ENCODE measurements at places on chromosomes 5 and 9. TPM values are rescaled to one million over a fixed set of nuclear protein-coding genes. Genes with fewer than 3 reads are reported as not detected.

DNA sequence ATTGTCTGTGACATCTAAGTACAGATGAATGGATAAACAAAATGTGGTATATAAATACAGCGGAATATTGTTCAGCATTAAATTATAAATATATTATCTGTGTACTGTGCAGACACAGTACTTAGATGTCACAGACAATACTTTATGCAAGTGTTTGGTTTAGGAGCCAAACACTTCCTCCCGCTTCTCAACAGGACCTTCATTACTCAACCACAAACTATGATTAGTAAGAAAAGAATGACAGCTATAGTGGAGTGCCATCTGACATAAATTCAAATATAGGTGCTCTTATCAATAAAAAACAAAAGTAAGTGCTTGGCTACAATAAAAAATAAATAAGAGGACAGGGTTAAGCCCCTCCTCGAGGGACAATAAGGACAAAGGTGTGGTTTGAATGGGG, 38.9 kb upstream of the STX17 start:
- no peaks in the 10 kb centered on the region for H3K4me1 ChIP-seq
- H3K4me3 ChIP-seq = no peak overlapping the region
- no peak overlapping the region for H3K27ac ChIP-seq
- H3K36me3 ChIP-seq = no peaks in the 10 kb centered on the region

- no peaks in the 10 kb centered on the region for H3K27me3 ChIP-seq
- H3K36me3 ChIP-seq = no peaks in the 10 kb centered on the region
- H3K4me1 ChIP-seq = no peaks in the 10 kb centered on the region
- H3K4me3 ChIP-seq = no peak overlapping the region
- H3K27ac ChIP-seq = no peak overlapping the region
Observed at GRCh38 chr5:144131261-144131660, 39.2 kb downstream of the YIPF5 start.

DNA sequence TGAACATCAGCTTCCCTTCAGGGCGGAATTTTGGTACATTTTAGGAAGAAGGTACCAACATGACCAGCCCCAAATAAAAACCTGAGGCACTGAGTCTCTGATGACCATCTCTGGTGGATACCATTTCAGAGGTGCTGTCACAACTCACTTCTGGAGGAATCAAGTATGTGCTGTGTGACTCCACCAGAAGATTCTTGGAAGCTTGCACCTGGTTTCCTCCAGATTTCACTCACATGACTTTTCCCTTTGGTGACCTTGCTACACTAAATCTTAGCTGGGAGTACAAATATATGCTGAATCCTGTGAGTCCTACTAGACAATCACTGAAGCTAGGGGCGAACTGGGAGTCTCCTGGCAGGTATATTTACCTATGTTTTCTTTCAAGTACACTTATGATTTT, 28.5 kb downstream of the ECPAS start:
- no peak overlapping the region for H3K27ac ChIP-seq
- no peak for DNase-seq
- no peaks in the 10 kb centered on the region for H3K36me3 ChIP-seq
- peaks cover 54% of the 10 kb centered on the region for H3K4me1 ChIP-seq
- no peak overlapping the region for H3K4me3 ChIP-seq

The SPACA9 gene
- total RNA-seq = 10.7 TPM

DNA sequence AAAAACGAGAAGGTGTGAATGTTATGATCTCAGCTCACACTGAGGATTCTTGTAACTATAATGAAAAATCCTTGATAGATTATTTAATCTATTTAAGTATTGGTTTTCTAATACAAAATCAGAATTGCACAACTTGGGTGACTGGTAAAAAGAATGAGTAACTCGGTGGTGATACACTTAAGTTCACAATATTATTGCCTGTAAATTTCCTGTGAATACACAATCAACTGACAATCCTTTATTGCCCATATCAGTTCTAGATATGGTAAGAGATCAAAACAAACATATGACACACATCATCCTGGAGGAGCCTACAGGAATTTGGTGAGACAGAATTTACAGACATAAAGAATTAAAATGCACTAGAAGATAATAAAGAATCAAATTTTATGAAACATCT, 14.1 kb upstream of the LURAP1L start:
- H3K27me3 ChIP-seq = no peaks in the 10 kb centered on the region
- H3K4me3 ChIP-seq = no peak overlapping the region
- no peak for DNase-seq
- no peak overlapping the region for H3K27ac ChIP-seq

DNA sequence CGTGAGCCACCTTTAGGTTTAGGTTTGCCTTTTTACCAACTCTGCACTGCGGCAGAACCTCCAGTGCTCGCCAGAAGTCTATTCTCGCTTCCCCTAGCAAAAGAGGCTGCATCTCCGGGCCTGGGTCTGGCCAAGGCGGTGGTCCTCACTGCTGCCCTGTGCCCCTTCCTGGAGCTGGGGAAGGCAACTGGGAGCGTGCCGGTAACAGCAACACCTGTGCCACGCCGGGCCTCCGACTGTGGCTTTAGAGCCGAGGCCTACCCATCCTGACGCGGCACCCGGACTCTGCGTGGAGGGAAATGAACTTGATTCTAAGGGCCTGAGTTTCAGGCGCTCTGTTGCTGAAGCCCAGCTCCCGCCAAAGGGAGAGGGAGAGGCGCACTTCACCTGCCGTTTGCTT, 82.4 kb upstream of the SPATA31C2 start:
- no peak overlapping the region for H3K4me3 ChIP-seq
- H3K27ac ChIP-seq = no peak overlapping the region
- no peaks in the 10 kb centered on the region for H3K27me3 ChIP-seq
- H3K4me1 ChIP-seq = no peaks in the 10 kb centered on the region
- DNase-seq = no peak

The SV2C gene
- total RNA-seq = 0.68 TPM

GRCh38 chr9:97548819-97549540, 47.5 kb downstream of the TMOD1 start:
- H3K27ac ChIP-seq = no peak overlapping the region
- no peak for DNase-seq
- peaks cover 12% of the 10 kb centered on the region for H3K4me1 ChIP-seq
- peaks cover 25% of the 10 kb centered on the region for H3K36me3 ChIP-seq
- no peaks in the 10 kb centered on the region for H3K27me3 ChIP-seq

GRCh38 chr9:4050916-4051315, 249.0 kb downstream of the GLIS3 start:
- DNase-seq = no peak
- H3K4me3 ChIP-seq = no peak overlapping the region
- H3K36me3 ChIP-seq = no peaks in the 10 kb centered on the region
- H3K4me1 ChIP-seq = no peaks in the 10 kb centered on the region
- H3K27ac ChIP-seq = no peak overlapping the region

DNA sequence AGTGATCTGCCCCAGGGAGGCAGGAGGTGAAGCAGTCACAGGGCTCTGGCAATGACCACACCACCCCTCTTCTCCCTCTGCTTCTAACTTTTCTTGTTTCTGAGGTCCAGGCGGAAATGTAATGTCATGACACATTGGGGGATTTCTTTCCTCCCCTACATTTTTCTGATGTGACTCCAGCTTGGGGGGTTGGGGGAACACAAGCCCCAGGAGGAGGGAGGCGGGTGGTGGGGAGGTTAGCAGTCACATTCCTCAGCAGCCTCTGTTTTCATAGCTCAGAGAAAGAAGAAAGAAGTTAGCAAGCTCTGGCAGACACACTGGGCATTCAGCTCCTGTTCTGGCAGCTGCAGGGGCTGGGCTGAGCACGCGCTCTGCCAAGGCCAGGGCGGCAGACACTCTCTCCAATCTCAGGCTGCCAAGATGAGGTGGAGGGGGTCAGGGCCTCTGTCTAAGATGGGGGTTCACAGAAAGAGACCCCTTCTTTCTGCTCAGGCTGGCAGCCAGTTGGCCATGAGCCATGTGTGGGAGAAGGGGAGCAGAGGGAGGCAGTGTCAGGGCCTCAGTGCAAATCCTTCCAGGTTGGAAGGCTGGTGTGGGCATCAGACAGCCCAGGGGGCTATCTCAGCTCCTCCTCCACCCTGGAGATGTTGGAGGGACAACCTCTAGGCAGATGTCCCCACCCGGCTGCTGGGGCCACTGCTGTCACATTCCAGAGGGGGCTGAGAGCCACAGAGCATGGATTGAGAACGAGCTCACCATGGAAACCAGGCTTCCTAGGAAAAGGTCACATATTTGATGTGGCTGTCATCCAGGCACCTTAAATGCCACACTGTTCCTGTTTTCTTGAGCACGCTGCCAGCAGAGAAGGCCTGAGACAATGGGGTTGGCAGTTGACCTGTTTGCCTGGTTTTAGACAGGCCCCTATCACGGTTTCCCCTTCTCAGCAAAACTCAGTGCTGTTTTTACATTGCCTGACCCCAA, 20.1 kb upstream of the PFDN1 start:
- no peaks in the 10 kb centered on the region for H3K36me3 ChIP-seq
- no peaks in the 10 kb centered on the region for H3K27me3 ChIP-seq
- peak; percentile 76 for DNase-seq
- peaks cover 30% of the 10 kb centered on the region for H3K4me1 ChIP-seq

- no peak for DNase-seq
- H3K27ac ChIP-seq = no peak overlapping the region
- no peaks in the 10 kb centered on the region for H3K36me3 ChIP-seq
Observed at GRCh38 chr9:70034271-70034711, 9.4 kb upstream of the MAMDC2 start.

DNA sequence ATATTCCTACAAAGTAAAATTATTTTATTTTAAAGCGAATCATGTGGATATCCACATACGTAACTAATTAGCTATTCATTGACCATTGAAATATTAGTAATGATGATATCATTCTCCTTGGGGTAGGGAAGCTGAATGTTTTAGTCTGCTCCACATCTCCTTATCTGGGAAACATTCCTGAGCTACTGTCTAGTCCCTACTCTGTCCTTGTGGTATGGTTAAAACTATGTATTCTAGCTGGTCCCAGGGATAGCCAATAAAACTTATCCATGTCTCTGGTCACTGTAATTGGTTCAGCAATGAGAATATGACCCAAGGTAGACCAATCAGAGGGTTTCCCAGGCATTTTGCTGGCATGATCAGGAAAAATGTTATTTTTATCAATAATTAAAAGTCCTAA, 76.0 kb upstream of the DAP start:
- H3K4me1 ChIP-seq = no peaks in the 10 kb centered on the region
- no peak overlapping the region for H3K4me3 ChIP-seq
- no peak overlapping the region for H3K27ac ChIP-seq
- H3K27me3 ChIP-seq = no peaks in the 10 kb centered on the region

The TSSK1B gene
- not detected for total RNA-seq

DNA sequence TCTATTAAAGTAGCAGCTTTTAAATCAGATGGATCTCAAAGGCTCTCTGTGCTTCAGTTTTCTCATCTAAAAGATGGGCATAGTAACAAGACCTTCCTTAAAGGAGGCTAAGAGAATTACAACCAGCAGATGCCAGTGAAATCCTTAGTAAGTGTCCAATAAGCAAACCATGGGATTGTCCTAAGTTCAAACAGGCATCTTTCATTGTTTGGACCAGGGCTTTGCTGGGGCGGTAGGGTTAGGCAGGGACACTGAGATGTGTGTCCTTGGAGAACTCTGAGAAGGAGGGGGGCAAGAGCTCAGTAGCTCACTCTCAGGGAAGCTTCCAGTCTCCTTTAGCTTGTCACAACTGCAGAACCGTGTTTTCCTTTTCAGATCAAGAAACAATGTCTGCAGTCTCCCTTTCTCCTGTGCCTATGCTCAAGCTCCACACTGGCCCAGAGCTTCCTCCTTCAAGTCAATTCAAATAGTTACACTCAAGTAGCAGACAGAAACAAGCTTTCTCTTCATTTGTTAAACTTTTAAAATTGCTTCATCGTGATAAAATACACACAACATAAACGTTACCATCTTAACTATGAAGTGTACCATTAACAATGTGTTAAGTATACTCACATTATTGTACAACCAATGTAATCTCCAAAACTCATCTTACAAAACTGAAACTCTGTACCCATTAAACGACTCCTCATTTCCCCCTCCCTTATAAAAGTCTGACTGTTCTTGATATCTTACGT, 216.2 kb downstream of the PIK3R1 start:
- H3K4me1 ChIP-seq = peaks cover 12% of the 10 kb centered on the region
- no peak overlapping the region for H3K27ac ChIP-seq
- no peak overlapping the region for H3K4me3 ChIP-seq
- H3K27me3 ChIP-seq = no peaks in the 10 kb centered on the region

The FAM221B gene
- total RNA-seq = not detected

DNA sequence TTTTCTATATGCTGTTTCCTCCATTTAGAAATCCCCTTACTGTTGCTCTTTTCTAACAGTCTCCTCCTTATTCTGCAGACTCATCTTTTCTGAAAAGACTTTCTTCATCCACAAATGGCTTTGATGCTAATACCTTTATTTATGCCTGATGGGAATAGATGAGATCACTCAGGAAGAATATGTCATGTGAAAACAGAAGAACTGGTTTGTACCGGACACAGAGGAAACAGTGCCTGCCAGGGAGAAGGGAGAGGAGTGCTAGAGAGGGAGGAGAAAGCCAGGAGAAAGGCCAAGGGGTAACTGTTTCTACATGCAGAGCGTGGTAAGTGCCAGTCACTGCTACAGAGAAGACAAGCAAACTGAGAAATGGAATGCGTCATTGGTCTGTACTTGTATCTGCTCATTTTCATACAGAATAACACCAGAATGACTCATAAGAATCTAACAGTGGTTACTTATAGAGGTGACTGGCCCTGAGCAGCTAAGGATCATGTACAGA, 45.9 kb upstream of the PJA2 start:
- H3K36me3 ChIP-seq = no peaks in the 10 kb centered on the region
- H3K27me3 ChIP-seq = no peaks in the 10 kb centered on the region
- peak overlapping the region; percentile 36 for H3K27ac ChIP-seq
- no peak for DNase-seq
- no peak overlapping the region for H3K4me3 ChIP-seq

The PPWD1 gene
- total RNA-seq = 50.2 TPM

GRCh38 chr9:133163504-133164172, at the start of gene GBGT1:
Gene GBGT1 (minus strand): TSS chr9:133163914. CDS start chr9:133162412, 1,502 bp downstream.
- H3K36me3 ChIP-seq = no peaks in the 10 kb centered on the region
- no peaks in the 10 kb centered on the region for H3K27me3 ChIP-seq
- DNase-seq = peak; percentile 85
- no peaks in the 10 kb centered on the region for H3K4me1 ChIP-seq
- peak within 1 kb of the TSS; percentile 68 for H3K27ac ChIP-seq

The CCDC180 gene
- 11.9 TPM for total RNA-seq

- no peak overlapping the region for H3K27ac ChIP-seq
- H3K27me3 ChIP-seq = no peaks in the 10 kb centered on the region
- H3K36me3 ChIP-seq = peaks cover 31% of the 10 kb centered on the region
- H3K4me1 ChIP-seq = no peaks in the 10 kb centered on the region
- H3K4me3 ChIP-seq = no peak overlapping the region
- no peak for DNase-seq
Observed at GRCh38 chr9:136921307-136921706, 23.2 kb downstream of the FBXW5 start.

The TLN1 gene
- 582 TPM for total RNA-seq

- H3K27me3 ChIP-seq = no peaks in the 10 kb centered on the region
- peaks cover 44% of the 10 kb centered on the region for H3K36me3 ChIP-seq
- peak; percentile 65 for DNase-seq
Observed at GRCh38 chr9:127495884-127496555, 44.7 kb downstream of the LRSAM1 start.
